ENCODE measurements at places on chromosomes 11 and 22. TPM values are rescaled to one million over a fixed set of nuclear protein-coding genes. Genes with fewer than 3 reads are reported as not detected.

The GGTLC3 gene
- not detected for total RNA-seq

The JHY gene
- 9.3 TPM for total RNA-seq

The TESMIN gene
- total RNA-seq, result not detected

The HOATZ gene
- not detected for total RNA-seq

The CASP5 gene
- not detected for total RNA-seq

The THRSP gene
- total RNA-seq, result not detected

The C11orf42 gene
- not detected for total RNA-seq

The APLNR gene
- total RNA-seq, result not detected

The PRAME gene
- total RNA-seq, result not detected

The GGT5 gene
- 4.4 TPM for total RNA-seq

The PLEKHA7 gene
- total RNA-seq, result 0.09 TPM

The PRMT3 gene
- 19.3 TPM for total RNA-seq

Data from fibroblast of the aortic adventitia (primary cell).